ENCODE measurements at places on chromosomes 5 and 9. TPM values are rescaled to one million over a fixed set of nuclear protein-coding genes. Genes with fewer than 3 reads are reported as not detected.

The INSL4 gene
- total RNA-seq = not detected

GRCh38 chr9:134809292-134809691 is 71.3 kb upstream of the FCN2 start:
- DNase-seq = no peak

DNA sequence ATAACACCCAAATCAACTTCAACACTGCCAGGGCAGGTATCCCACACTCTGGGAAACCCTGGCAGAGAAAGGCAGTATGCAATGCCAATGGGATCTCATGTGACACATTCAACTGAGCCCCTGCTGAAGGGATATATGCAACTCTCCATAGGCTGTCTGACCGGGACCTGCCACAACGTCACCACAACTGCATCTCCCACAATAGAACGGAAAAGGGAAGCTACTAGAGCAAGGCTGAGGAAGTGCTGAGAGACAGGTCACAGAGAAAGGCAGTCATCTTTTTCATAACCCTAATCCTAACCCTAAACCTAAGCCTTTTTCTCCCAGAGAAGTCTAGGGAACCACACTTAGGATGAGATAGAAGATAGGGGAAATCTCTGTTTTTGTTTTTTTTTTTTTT is 345.9 kb upstream of the CD180 start:
- no peak for DNase-seq

DNA sequence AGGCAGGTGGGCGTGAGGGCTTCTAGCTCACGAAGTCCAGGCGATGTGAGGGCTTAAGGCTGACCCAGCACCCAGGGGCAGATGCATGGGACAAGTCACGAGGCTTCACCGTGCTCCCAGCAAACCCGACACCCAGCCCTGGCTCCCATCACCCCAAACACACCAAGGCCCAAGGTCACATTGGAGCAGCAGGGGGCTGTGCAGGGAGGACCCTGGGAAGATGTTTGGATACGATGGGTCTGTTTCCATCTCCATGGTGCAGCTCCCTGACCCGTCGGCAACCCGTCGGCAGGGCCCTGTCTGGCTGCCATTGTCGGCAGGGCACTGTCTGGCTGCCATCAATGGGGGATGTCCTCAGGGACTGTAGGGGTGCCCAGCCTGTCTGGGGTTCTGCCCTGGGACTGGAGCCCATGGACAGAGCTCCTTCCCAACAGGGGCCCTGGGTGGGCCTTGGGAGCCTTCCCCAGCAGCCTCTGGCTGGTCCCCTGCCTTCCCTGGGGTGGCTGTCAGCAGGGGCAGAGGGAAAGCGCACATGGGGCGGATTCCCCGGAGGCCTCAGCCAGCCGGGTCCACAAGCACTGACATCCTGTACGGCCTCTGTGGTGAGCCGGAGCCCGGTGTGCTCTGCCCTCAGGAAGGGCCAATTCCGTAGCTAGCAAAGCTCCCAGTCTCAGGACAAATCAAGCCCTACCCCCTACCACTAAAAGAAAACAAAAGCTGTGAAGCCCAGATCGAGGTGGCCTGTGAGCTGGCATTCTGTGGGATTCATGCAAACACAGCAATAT is 47.1 kb downstream of the NACC2 start:
- no peak for DNase-seq

The SMIM33 gene
- total RNA-seq = not detected

The CCDC192 gene
- not detected for total RNA-seq

DNA sequence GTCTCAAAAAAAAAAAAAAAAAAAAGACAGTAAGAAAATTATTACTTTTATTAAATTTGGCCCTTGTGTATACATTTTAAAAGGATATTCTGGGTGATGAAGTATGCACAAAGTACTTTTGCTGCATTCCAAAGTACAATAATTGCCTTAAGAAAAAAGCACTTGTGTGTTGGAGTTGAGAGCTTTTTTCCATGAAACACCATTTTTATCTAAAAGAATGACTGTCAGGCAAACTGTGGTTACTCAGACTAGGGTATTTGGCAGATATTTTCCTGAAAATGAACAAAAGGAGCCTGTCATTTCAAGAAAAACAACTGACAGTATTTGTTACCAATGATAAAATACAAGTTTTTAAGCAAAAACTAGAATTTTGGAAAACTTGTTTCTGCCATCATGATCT is 84.3 kb upstream of the PTPN3 start:
- no peak for DNase-seq

DNA sequence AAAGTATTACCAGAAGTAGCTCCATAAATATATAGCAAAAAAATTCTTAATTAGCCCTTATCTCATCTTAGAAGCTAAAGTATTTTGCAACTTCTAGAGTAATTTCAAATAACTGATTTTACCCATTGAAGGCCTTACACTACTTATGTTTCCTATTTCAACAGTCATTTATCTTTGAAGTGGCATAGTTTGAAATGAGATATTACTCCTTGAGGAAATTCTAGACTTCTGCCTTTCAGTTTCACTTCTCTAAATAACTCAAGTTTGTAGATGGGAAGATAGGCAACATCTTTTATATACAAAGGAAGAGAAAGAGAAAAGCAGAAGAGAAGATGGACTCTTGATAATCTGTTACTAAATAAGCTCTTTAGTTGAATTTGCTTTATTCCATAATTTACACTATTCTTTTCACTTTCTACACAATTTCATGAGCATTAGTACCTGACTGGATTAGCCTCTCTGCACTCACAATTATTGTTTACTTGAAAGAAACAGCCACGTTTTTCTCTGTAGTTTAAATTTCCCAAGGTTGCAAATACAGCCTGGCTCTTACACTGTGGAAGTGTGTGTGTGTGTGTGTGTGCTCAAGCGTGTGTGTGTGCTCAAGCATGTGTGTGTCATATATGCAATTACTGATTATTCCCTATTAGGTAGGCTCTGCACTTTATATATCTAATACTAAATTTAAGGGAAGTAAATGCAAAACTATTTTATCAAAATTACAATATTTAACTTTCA is 60.6 kb upstream of the EMB start:
- peak; percentile 78 for DNase-seq

DNA sequence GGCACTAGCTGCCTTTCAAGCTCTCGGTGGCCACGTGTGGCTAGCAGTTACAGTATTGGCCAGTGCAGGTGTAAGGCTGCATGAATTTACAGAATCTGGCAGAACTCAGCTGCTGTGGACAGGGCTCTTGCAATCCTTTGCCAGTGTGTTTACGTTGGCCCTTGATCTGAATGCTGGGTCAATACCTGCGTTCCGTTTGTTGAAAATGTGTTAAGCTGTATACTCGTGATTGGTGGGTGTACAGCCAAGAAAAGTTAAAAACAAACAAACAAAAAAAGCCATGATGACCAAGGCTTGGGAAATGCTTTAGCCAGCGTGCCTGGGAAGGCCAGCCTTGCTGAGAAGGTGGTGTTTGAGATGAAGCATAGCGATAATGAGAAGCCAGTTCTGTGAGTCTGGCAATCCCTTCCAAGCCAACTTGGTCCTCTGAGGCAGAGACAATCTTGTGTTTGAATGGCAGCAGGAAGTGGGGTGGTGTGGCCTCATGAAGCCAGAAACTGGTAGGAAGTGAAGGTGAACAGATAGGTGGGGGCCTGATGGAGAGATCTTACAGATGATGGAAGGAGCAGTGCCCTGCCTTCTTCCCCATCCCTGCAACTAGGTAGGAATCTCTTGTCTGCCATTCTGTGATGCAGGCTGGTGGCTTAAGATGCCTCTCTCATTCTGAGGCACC is 820 bp upstream of the CFAP90 start:
- DNase-seq = no peak

DNA sequence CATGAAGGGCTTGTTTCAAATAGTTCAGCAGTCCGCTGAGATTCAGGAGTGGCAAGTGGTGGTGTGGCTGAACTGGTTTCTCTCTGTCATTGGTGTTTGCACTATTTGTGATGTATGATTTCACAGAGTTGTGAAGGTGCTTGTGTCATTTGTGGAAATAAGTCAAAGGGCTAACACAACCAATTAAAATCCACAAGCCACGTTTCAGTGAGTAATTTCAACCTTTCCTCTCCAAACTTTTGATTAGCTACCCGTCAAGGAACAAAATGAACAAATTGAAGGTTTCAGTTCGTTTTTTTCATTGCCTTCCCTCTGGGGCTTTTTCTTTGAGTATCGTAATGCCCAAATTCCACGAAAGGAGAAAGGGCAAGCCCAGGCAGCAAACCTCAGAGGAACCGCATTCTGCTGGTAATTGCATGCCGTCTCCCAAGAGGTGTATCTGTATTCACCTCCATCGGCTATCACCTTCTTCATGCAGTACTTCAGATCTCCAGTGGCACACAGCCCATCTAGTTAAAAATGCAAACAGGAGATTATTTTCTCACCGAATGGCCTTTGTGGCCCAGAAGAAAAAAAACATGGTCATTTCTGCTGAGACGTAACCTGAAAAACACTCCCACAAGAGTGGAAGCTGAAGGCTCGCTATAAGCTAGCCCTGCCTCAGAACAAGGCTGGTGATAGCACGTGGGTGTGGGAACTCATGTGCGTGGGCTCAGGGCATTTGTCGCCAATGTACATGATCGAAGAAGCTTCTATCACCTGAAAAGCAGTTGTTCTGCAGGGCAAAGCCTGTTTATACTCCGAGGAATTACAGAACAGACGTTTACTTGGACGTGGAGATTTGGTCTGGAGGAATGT is 197.1 kb downstream of the NR3C1 start:
- DNase-seq = no peak

- DNase-seq = no peak
Measured at GRCh38 chr5:173197375-173197891, 37.6 kb downstream of the NKX2-5 start.

DNA sequence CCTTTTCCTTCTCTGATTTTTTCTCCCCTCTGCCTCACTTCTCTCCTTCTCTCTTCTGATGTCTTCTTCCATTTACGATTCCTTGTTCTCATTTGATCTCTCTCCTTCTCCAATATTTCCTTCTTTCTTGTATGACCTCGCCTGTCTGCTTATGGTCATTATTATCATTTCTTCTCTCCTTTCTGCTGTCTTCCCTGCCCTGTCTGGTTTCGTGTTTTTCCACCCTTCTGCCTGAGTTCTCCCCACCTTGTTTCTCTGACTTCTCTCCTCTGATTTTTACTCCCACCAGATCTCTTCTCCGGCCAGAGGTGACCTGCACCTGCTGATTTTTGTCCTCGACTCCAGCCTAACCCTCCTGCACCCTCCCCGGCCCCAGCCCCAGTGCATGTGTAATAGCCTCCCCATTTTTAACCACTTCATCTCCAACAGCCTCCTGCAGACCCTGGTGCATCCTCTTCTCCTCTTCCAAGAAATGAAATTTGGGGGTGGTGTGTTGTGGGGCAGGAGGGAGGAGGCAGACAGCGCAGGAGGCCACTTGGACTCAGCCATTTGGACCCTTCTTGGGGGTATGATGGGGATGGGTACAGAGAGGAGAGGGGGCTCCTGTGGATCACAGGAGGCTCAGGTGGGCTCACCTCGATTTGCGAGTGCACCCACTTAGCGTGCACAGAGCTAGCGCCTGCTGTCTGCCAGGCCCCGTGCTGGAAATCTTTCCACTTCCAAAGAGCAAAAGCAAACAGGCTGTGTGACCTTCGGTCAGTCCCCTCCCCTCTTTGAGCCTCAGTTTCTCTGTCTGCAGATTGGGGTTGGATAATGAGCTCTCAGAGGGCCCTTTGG is 32.5 kb downstream of the GSN start:
- no peak for DNase-seq

DNA sequence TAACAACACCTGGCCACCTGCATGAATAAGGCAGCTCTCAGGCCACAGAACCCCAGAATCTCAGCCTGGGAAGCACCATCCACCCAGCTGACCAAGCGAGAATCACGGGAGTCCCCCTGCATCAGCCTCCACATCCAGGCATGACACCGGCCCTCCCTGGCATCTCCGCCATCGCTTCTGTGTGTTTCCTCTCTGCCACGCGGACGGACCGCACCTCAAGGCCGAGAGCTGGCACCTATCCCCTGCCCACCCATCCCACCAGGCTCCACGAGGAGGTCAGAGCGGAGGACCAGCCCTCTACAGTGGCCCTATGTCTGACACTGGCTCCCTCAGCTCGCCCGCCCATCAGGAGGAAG is 134.7 kb downstream of the COL23A1 start:
- DNase-seq = no peak

The KIF27 gene
- 10.0 TPM for total RNA-seq

- DNase-seq = no peak
Measured at GRCh38 chr9:132461281-132461896, 51.4 kb downstream of the CFAP77 start.

The TAF11L5 gene
- total RNA-seq = not detected

DNA sequence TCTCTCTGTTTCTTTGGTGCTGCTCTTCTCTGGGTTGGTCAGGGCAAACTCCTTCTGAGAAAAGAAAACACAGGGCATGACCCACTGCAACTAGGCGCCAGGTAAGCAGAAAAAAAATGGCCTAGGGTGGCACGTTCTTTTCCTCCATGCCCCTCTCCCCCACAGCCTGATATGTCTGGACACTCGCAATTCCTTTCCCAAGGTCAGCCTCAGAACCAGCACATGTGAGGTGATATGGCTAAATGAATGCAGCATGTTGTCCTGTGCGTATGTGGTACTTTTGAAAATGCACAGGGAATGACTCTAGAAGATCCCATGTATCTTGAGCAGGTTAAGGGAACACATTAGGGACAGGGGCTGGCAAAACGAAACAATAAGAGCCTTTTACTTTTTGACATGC is 77.0 kb downstream of the SIL1 start:
- DNase-seq = no peak

The WDR55 gene
- 46.2 TPM for total RNA-seq

GRCh38 chr9:95167998-95168397 is 149.5 kb downstream of the FANCC start:
- DNase-seq = peak; percentile 52

The DPYSL3 gene
- not detected for total RNA-seq

The GDA gene
- not detected for total RNA-seq

GRCh38 chr9:127097683-127098082 is 24.8 kb downstream of the ANGPTL2 start:
- no peak for DNase-seq

DNA sequence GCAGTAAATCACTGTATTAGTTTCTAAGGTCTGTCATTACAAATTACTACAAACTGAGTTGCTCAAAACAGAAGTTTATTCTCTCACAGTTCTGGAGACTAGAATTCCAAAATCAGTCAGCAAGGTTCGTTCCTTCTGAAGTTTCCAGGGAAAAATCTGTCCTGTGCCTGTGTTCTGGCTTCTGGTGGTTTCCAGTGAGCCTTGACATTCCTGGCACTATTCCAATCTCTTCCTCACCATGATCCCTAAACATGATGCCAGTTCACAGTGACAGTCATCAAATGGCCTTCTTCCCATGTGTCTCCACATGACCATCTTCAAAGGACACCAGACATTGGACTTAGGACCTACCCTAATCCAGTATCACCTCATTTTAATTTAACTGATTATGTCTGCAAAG is 351.4 kb downstream of the PLK2 start:
- DNase-seq = no peak

- DNase-seq = no peak
Measured at GRCh38 chr5:178632285-178632684, 5.4 kb upstream of the CLK4 start.

GRCh38 chr9:70883056-70883455 is 238.4 kb downstream of the TRPM3 start:
- DNase-seq = no peak

The DOCK8 gene
- 288 TPM for total RNA-seq

GRCh38 chr5:107541400-107541799 is 129.3 kb downstream of the EFNA5 start:
- no peak for DNase-seq

The PTGDS gene
- total RNA-seq = not detected

GRCh38 chr5:18329328-18329727 is 695.1 kb downstream of the TAF11L14 start:
- DNase-seq = no peak

- no peak for DNase-seq
Measured at GRCh38 chr5:156588306-156588705, 261.3 kb downstream of the SGCD start.
